ENCODE measurements at places on chromosomes 5 and 9.

DNA sequence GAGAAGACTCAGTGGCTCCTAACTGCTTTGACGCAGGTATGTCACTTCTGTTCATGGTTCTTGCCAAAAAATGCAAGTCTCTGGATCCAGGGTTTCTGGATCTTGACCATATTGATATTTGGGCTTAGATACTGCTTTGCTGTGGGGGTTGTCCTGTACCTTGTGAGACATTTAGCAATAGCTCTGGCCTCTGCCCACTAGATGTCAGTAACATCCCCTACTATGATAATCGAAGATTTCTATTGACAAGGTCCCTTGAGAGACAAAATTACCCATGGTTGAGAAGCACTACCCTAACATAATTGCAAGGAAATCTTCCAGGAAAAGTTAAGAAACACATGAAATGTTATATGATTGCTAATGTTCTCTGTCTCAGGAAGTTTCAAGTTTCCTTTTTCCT lies 285.4 kb downstream of the TMEM232 start:
- DNase-seq: no peak

- DNase-seq: peak; percentile 68
These were observed 6.3 kb upstream of the TTLL11 start for GRCh38 chr9:122099271-122099869.

- DNase-seq: no peak
These were observed 8.0 kb downstream of the PDLIM4 start for GRCh38 chr5:132265336-132266030.

- no peak for DNase-seq
These were observed 48.2 kb upstream of the GARNL3 start for GRCh38 chr9:127216210-127216887.

DNA sequence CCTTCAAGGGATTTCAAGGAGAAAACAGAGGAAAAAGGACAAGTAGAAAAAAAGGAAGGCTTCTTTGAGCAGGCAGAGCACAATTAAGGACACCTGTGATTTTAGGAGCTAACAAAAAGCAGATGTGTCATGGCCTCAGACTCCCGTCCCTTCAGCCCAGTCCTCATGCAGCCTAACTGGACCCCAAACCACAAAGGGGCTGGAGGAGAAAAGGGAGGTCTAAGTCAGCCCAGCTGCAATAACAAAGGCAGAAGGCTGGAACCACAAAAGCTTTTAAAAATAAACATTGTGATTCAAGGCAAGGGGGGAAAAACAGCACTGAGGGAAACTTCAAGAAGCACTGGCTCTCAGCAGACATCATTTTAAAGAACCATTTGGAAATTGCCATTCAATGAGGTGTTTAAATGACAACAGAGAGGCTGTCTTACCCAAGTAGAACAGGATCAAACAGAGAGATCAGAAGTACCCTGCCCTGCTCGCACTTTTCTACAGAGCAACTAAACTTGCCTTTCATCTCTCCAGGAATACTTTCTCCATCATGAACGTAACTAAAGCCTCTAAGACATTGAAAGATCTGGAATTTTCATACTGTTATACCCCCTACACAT lies 89.3 kb downstream of the SEMA5A start:
- DNase-seq: no peak

- no peak for DNase-seq
These were observed 56.7 kb upstream of the RAD23B start for GRCh38 chr9:107226421-107226820.

- DNase-seq: no peak
These were observed 57.2 kb upstream of the LRRTM2 start for GRCh38 chr5:138932171-138932810.

DNA sequence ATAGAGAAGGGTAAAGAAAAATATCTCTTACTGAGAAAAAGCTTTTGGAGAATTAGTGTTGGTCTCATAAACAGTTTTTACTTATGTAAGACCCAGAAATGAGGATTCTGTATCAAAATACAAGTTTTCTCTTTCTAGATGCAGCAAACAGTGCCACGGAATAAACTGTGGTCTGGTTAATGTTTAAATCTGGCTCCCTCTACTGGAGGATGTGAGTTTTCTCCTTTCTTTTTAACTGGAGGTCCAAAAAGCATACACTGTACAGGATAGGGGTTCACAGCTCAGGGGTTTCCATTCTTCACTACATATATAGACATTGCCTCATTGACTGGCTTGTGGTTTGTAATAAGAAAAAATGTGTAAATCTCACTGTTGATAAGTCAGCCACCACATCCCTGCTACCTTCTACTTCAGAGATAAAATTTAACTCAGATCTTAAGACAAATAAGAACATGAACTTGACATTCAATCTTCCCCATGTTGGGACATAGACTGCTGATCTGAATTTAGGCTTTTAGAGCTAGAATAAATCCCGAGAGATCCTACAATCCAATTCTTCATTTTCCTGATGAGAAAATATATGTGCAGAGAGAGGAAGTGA lies 98.9 kb downstream of the CFAP95 start:
- DNase-seq: no peak

GRCh38 chr9:36187414-36187813 lies 3.3 kb upstream of the CLTA start:
- DNase-seq: no peak

- no peak for DNase-seq
These were observed 14.8 kb upstream of the PRRC2B start for GRCh38 chr9:131379056-131379455.

- no peak for DNase-seq
These were observed 336.3 kb downstream of the KDM4C start for GRCh38 chr9:7094052-7094451.

DNA sequence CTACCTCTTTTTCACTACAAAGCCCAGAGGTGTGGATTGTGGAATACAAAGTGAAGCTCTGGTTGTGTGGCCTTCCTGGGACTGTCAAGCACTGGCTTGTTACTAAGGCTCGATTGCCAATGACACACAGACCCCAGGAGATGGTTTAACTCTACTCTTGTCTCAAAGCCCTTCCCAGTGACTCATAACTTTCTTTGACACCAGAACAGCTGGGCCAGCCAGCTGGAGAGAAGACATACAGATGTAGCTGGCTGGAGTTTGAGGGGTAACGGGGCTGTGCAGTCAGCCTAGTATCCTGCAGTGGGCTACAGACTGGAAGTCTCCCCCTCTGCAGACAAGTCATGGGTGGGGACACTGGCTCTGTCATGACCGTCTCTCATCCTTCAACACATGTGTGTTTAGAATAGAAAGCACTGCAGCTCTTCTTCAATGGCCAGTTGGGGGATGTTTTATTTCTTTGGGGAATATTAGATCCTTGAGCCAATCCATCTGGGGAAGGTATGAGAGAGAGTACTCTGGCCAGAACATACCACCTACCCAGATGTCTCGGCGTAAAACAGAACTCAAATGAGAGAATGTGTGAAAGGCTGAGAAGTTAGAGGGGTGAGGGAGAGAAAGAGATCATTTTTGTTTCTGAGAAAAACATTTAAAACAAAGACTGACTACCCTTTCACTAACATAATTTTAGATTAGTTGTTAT lies 53.3 kb downstream of the SEMA6A start:
- DNase-seq: no peak

DNA sequence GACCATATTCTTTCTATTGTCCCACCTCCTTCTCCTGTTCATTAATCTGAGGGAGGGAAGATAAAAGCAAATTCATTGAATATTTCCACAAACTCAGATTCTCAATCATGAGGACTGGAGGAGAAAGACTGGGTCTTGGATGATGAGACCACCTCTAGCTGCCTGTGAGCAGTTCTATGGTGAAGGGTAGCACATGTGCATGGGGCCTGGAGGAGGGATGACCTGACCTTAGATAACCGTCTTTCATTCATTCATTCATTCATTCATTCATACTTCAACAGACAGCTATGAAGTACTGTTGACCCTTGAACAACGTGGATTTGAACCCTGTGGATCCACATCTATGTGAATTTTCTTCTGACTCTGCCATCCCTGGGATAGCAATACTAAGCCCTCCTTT lies 68.4 kb downstream of the MED10 start:
- no peak for DNase-seq

GRCh38 chr9:71762900-71763653 lies 5.2 kb downstream of the CEMIP2 start:
- DNase-seq: no peak

DNA sequence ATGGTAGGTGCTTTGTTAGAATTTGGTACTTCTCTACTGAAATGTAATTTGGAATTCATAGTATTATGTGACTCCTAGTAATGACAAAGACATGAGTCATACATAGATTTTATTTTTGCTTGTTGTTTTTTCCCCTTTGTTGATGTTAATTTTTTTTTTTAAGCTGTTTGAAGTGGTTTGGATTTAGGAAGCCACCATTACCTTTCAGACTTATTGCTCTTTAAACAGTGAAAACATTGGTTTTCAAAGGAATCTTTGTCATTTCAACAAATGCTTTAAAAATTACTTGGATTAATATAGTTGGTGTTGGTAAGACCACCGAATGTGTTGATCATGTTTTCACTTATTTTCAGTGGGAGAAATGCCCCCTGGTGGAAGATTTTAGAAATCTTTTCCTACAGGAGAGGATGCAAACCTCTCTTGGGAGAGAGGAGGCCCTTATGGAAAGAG lies 170.1 kb upstream of the PITX1 start:
- DNase-seq: no peak

GRCh38 chr5:178940569-178941360 lies at the start of gene ZNF454:
Gene ZNF454 (plus strand): TSS chr5:178941198. CDS start chr5:178942792, 1,594 bp downstream.
- no peak for DNase-seq

GRCh38 chr5:98969400-98969799 lies 40.6 kb upstream of the CHD1 start:
- DNase-seq: no peak

GRCh38 chr9:2741441-2742158 lies 24.3 kb downstream of the KCNV2 start:
- no peak for DNase-seq

DNA sequence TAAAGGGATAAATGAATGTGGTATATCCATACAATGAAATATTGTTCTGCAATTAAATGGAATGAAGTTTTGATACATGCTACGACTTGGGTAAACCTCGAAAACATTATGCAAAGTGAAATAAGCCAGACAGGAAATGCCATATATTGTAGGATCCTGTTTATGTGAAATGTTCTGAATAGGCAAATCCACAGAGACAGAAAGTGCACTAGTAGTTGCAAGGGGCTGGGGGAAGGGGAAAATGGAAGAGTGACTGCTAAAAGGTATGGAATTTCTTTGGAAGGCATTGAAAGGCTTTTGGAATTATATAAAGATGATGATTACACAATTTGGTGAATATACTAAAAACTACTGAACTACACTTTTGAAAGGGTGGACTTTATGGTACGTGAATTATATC lies 97.0 kb downstream of the FOXD1 start:
- DNase-seq: no peak

Measured in stimulated activated CD8-positive, alpha-beta memory T cell treated with anti-CD3 and anti-CD28 coated beads, Interleukin-7, amount 100 ng/mL, for 1 hour (primary cell).